ENCODE measurements at places on chromosomes 1 and 21.

DNA sequence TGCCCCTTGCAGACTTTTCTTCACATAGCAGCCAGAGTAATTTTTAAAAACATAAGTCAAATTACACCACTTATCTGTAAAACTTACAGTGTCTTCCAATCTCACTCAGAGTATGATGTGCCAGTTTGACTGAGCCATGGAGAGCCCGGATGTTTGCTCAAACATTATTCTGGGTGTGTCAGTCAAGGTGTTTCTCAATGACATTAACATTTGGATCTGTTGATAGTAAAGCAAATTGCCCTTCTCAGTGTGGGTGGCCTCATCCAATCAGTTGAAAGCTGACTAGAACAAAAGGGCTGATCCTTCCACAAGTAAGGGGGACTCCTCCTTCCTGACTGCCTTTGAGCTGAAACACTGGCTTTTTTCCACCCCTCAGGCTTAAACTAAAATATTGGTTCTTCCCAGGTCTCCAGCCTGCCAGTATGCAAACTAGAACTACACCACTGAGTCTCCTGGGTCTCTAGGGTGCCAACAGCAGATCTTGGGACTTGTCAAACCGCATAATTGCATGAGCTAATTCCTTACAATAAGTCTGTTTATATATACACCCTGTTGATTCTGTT, 157.9 kb upstream of the CTTNBP2NL start:
- DNase-seq: no peak

- no peak for DNase-seq
Observed at GRCh38 chr21:37292041-37292440, 24.9 kb upstream of the VPS26C start.

DNA sequence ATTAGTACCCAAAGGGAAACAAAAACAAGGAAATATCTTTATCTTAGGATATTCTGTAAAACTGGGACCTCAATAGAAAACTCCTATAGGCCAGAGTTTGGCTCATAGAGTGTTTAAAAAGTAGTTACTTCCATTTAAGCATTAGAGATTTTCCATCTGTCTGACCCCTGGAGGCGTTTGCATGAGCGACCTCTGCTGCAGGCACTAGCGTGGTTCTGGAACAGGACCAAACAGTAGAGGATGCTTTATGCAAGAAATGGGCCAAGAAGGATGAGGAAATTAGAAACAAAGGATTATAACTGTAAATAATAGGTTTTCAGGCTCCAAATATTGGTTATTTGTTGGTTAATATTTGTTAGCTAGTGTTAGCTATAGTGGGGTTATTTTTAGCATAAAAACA, 5.7 kb downstream of the ZBTB40 start:
- no peak for DNase-seq

DNA sequence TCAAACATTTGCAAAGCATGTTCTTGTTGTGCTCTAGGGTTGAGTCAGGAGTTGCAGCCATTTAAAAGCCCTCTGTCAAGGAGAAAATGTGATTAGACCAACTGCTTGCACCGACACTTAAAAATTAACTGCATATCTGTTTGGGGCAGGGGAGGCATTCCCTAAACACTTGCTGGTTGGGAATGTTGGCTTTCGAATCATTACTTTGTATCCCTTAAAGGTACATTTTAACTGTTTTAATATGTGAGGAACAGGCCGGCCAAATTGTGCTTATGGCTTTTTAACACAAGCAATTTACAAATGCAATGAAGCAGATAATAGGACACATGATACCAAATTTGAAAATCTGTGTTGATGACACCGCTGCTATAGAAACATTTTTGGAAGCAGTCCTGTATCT, 159.1 kb downstream of the LHX8 start:
- DNase-seq: no peak

DNA sequence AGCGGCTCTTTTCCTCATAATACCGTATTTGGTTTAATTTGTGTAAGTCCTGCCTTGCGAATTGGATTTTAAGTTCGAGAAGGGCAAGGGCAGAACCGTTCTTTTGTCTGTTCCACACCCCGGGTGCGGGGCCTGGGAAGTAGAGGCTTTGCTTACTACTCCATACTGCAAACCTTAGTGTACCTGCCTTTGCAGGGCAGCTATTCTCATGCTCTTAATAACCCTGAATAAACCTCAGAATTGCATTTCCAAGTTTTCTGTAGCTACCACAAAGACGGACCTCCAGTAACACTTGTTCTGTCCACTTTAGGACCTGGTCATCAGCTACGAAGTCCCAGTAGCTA, 657 bp upstream of the HNRNPU start:
- DNase-seq: no peak

GRCh38 chr1:196323869-196324268, 284.4 kb downstream of the KCNT2 start:
- DNase-seq: no peak

- DNase-seq: no peak
Observed at GRCh38 chr1:168086438-168086837, 50.3 kb downstream of the GPR161 start.

- peak; percentile 36 for DNase-seq
Observed at GRCh38 chr1:225347123-225347683, 80.6 kb downstream of the LBR start.

DNA sequence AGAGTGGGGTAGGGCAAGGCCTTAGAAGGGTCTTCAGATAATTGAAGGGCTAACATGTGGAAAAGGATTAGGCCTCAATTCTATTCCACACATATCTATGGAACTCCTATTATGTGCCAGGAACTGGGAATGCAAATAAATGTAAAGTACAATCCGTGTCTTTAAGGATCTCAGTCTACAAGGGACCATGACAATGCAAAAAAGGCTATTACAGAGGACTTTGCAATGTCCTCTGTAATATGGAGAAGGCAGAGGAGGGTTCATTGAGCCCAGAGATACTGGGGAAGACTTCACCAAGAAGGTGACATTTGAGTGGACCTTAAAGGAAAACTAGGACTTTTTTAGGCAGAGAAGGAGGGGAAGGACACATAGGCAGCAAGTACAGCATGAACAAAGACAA, 4.5 kb upstream of the SCMH1 start:
- DNase-seq: no peak

DNA sequence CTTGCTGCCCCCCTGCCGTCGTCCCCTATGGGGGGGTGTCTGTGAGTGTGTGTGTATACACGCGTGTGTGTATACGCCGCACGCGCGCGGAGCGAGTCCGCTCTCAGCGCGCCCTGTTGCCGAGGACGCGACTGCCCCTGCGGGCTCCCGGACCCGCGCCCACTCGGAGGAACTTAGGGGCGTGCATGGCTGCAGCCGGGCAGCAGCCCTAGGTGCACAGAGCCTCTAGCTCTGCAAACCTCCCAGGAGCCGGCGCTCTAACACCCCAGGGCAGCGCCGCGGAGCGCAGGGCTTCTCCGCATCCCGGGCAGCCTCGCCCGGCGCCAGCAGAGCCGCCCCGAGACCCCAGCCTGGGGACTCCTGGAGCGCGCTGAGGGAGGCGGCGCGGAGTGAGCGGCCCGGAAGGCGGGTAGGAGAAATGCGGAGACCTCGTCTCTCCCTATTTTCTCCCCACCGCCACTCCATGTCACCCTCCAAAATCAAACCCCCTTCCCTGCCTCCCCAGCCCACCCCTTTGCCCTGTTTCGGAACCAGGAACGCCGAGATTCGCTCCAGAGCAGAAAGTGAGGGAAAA, 574 bp downstream of the ITPKB start:
- DNase-seq: no peak

DNA sequence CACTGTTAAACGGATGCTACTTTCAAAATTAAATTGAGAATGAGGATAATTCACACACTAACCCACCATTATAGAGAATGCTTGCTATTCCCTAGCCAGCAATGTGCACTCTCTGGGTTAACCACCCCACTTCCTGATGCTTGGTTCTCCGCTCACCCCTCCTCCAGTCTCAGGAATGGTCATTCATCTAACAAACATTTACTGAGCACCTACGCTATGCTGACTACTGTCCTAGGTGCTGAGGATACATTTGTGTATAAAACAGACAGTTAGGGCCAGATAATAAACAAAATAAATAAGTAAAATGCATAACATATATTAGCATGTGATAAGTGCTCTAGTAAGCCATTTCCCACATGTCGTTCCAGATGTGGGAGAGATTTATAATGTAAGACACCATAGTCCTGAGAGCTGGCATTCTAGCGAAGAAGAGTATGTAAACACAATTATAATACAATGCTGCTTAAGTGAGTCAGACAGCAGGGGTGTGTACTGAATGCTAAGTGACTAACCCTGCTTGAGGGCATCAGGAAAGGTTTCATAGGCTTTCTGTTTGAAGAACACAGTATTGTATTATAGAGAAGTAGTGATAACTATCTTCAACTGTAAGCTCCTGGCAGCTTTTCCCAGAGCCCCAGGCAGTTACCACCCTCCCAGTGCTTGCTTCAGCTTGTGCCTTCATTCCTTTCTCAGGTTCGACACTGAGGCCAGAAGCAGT, 126.7 kb upstream of the CACHD1 start:
- no peak for DNase-seq

- DNase-seq: no peak
Observed at GRCh38 chr1:90246069-90246468, 251.2 kb downstream of the ZNF326 start.

GRCh38 chr1:207228987-207229386, 92.5 kb upstream of the CD55 start:
- no peak for DNase-seq

DNA sequence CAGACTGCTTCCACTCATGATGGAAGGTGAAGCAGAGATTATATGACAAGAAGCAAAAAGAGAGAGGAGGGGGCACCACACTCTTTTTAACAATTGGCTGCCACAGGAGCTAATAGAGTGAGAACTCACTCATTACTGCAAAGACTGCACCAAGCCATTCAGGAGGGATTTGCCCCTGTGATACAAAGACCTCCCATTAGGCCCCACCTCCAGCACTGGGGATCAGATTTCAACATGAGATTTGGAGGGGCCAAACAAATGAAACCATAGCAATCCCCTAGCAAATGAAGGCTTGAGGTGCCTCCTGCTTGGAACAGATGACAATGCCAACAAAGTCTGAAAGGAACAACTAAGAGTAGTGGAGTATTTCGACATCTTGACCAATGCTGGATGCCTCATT, 122.5 kb upstream of the COA6 start:
- DNase-seq: no peak

- DNase-seq: no peak
Observed at GRCh38 chr1:71783071-71783470, 499.3 kb downstream of the NEGR1 start.

DNA sequence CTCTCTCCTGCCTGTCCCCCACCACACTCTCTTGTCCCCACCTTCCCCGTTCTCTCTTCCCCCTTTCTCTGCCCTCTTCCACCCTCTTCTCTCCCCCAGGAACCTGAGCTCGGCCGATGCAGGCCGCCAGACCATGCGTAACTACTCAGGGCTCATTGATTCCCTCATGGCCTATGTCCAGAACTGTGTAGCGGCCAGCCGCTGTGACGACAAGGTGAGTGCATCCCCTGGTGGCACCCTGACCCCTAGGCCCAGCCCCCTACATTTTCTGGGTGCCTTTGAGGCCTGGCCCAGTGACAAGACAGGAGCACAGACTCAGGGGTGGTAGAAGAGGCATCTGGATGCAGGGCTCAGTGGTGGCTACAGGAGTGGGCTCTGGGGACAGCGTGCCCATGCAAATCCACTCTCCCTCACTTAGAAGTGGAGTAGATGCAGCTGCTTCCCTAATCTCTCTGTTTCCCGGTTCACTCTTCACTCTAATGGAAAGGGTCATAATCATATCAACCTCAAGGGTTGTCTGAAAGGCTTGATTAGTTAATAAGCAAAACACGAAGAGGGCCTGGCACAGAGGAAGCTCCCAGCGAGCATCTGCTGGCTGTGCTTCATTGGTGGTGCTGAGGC, 37.0 kb downstream of the PKP1 start:
- DNase-seq: no peak

GRCh38 chr1:151984313-151984956, 9.2 kb downstream of the S100A10 start:
- peak; percentile 81 for DNase-seq

GRCh38 chr1:68230484-68230802, 1.9 kb downstream of the WLS start:
- no peak for DNase-seq

DNA sequence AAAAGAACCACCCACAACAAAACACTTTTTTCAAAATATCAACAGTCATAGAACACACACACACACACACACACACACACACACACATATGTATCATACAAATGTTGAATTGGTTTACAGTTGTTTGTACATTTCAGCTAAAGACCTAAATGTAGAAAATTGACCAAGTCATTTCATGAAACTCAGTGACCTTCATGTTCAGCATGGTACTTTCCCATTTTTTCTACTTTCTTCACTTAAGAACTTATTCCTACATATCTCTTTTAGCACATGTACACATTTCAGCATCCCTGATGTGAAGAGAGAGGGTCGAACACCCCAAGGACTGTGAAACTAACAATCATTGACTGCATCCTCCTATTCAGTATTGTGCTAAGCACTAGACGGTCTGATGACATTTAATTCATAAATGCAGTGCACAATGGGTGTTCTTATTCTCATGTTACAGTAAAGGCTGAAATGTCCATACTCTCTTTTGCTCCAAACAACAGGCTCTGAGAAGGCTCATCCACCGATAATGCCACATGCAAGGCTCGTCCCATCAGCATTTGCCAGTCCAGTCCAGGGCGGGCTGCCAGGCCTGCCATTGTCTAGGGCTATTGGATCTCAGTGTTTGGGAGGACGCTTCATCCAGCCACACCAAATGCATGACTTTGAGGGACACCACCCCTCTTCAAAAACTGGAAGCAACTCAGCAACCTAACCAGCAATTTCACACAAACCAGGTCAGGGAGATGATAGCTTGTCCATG, 150.1 kb upstream of the RUNX1 start:
- DNase-seq: no peak

DNA sequence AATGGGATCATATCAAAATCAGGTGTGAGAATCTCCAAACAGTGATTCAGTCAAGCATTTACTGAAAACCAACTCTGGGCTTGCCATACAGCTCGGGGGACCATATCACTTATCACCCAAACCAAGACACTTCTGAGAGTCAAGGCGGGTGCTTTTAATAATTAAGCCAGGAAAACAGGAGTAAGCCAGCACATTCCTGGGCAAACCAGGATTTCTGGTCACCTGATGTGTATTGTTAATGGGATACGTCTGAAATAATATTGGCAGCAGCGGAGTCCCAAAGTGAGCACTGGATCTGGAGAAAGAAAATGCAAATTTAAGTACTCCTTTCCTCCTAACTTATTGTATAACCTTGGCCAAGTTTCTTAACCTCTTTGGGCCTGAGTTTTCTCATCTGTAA, 17.6 kb downstream of the OSCP1 start:
- no peak for DNase-seq

- DNase-seq: no peak
Observed at GRCh38 chr1:113990961-113991360, 11.7 kb downstream of the OLFML3 start.

DNA sequence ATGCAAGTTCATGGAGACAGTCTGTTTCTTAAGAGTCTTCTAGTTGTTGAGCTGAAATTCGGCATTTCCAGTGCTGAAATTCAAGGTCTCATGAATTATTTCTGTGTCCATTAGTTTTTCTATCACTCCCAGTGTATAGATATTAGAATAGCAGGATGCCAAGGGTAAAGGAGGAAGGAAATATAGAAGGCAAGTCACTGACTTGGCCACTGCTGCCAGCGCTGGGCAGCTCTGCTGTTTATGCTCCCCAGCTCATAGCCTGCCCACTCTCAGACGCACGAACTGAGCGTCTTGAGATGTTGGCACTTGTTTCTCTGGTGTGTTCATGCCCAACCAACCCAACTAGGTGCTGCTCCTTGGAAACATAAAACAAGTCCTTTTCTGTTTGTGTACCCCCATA, 110.1 kb downstream of the SLC45A1 start:
- DNase-seq: no peak

All from MV-4-11 (cell line).